ENCODE measurements at places on chromosomes 5 and 9. TPM values are rescaled to one million over a fixed set of nuclear protein-coding genes. Genes with fewer than 3 reads are reported as not detected.

HOMER1 gene
- 7.4 TPM for total RNA-seq

PCDHGA7 gene
- total RNA-seq: 2.5 TPM

MYOZ3 gene
- 1.7 TPM for total RNA-seq

SLC4A9 gene
- total RNA-seq: 0.23 TPM

SLC28A3 gene
- 1.6 TPM for total RNA-seq

NDUFS6 gene
- 23.5 TPM for total RNA-seq

INSL6 gene
- total RNA-seq: not detected

DNA sequence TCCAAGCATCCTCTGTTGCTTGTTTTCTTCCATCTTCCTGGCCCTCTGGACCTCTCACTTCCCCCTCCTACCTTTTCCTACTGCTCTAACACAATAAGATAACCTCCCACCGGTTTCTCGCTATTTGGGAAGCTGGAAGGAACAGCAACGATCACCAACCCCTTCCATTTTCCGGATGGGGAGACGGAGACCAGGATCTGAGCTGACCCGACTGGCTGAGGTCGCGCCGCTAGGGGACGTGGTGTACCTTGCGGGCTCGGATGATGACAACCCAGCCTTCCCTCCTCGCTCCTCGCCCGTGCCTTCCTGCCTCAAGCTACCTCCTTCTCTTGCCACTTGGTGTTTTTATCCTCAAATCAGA lies 1.9 kb downstream of the LPAR1 start:
- H3K4me1 ChIP-seq: no peaks in the 10 kb centered on the region
- peak overlapping the region; percentile 60 for H3K4me3 ChIP-seq
- DNase-seq: peak; percentile 80
- peak overlapping the region; percentile 76 for H3K27ac ChIP-seq

DNA sequence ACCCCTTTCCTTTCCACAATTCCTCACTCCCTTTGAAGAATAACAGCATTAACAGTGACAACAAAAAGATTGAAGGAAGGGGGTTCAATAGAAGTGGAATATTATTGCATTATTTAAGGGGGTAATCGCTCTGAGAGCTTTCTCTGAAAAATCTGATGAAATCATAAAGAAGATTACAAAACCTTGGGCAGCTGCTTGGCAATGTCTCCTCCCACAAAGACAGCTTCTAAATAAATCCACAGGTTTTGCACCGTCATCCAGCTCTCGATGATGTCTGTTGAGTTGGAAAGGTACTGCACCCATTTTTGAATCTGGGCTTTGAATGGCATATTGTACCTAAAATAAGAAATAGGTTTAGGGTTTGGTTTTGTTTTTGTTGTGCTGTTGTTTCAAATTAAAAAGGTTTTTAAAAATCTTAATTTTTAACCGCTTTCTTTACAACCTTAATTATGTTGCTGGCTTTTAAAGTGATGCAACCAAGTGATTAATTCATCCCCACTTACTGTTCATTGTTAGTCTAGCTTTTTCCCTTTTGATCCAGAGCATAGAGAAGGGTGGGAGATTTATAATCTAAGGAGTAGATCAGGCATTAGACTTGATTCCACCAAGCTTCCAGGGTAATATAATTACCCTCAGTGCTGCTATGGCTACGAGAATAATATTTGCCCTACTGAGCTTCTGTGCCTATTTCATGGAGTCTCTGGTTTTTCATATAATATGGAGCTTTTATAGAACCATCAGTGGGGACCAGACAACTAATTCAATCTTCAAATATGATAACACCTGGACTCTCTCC lies 85.0 kb downstream of the DNAH5 start:
- H3K27ac ChIP-seq: no peak overlapping the region
- H3K4me1 ChIP-seq: no peaks in the 10 kb centered on the region
- no peaks in the 10 kb centered on the region for H3K27me3 ChIP-seq

DNA sequence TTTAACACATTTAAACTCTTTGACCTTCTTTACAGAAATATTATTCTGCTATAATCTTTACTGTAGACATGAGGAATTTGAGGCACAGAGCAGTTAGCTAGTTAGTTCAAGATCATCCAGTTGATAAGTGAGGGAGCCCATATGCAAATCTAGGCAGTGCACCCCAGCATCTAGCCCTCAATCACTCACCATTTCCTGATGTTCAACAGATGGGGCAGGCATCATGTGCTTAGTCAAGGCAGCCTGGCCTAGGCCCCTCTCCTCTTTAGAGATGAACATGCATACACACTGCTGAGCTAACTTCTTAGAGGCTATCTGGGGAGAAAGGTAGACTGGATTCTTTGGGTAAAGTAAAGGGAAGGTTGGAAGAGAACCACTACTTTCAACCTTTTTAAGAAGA lies 206.8 kb upstream of the SLC24A2 start:
- no peaks in the 10 kb centered on the region for H3K36me3 ChIP-seq
- no peak overlapping the region for H3K4me3 ChIP-seq
- no peak for DNase-seq
- no peaks in the 10 kb centered on the region for H3K27me3 ChIP-seq
- H3K27ac ChIP-seq: no peak overlapping the region

GRCh38 chr5:151772029-151772845 lies 483 bp downstream of the G3BP1 start:
- peak overlapping the region; percentile 90 for H3K27ac ChIP-seq
- H3K36me3 ChIP-seq: no peaks in the 10 kb centered on the region
- DNase-seq: peak; percentile 71
- H3K4me3 ChIP-seq: peak overlapping the region; percentile 86

DNA sequence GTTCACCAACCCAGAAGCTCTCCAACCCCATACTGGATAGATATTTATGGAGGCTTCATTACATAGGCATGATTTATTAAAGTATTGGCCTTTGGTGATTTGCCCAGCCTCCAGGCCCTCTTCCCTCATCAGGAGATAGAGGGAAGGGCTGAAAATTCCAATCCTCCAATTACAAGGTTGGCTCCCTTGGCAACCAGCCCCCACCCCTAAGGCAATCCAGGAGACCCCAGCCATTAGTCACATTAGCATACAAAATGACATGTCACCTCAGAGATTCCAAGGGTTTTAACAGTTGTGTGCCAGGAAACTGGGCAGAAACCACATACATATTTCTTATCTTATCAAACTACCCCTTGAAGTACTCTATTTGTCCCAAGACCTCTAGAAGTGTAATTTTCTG lies 210.0 kb downstream of the HINT1 start:
- no peak overlapping the region for H3K4me3 ChIP-seq
- H3K27me3 ChIP-seq: no peaks in the 10 kb centered on the region
- DNase-seq: no peak
- H3K4me1 ChIP-seq: no peaks in the 10 kb centered on the region

- H3K4me1 ChIP-seq: peaks cover 5% of the 10 kb centered on the region
- H3K27me3 ChIP-seq: no peaks in the 10 kb centered on the region
- H3K4me3 ChIP-seq: no peak overlapping the region
- H3K27ac ChIP-seq: no peak overlapping the region
- peaks cover 49% of the 10 kb centered on the region for H3K36me3 ChIP-seq
These were observed 3.2 kb upstream of the FBXO4 start for GRCh38 chr5:41921874-41922273.

GRCh38 chr5:114249823-114250222 lies 112.0 kb upstream of the KCNN2 start:
- H3K27ac ChIP-seq: no peak overlapping the region
- no peaks in the 10 kb centered on the region for H3K4me1 ChIP-seq
- H3K27me3 ChIP-seq: no peaks in the 10 kb centered on the region
- no peak for DNase-seq
- H3K36me3 ChIP-seq: no peaks in the 10 kb centered on the region

- H3K4me3 ChIP-seq: no peak overlapping the region
- no peak overlapping the region for H3K27ac ChIP-seq
- H3K36me3 ChIP-seq: no peaks in the 10 kb centered on the region
- H3K27me3 ChIP-seq: no peaks in the 10 kb centered on the region
These were observed 274.3 kb upstream of the ANKRD55 start for GRCh38 chr5:56507351-56507930.

DNA sequence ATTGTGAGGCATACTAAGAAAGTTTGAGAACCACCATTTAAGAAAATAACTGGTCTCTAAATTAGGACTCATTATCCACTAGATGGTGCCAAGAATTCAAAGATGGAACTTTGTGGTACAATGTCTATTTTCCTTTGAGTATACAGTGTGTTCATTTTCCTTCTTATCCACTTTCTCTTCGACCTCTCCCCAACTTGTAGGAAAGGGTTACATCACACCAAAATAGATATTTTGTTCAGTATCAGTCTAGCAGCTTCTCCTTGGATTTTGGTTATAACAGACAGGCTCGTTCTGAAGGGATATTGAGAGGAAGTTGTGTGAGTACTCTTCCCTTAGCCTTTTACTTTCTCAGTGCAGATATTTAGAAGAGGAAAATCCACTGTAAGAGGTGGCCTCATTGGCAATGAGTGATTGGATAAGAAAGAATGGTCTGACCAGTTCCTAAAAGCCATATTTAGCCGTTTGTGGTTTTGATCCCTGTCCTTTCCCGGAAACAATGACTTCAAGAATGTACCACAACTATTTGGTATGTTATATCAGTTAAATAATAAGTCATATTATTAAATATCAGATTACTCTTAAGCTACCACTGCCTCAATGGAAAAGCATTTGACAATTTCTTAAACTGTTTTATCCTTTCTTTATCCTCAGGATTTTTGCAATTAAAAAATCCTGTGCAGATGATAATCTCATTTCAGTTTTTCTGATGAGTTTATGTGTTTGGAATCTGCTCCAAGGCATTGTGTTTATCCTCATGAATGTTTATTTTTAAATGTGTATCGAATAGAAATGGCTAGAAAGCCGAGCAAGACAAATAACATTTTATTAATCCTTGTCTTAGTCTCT lies 69.0 kb upstream of the GRAMD2B start:
- peak overlapping the region; percentile 63 for H3K27ac ChIP-seq
- H3K36me3 ChIP-seq: no peaks in the 10 kb centered on the region
- no peaks in the 10 kb centered on the region for H3K27me3 ChIP-seq
- H3K4me3 ChIP-seq: peak overlapping the region; percentile 25
- peaks cover 7% of the 10 kb centered on the region for H3K4me1 ChIP-seq

DNA sequence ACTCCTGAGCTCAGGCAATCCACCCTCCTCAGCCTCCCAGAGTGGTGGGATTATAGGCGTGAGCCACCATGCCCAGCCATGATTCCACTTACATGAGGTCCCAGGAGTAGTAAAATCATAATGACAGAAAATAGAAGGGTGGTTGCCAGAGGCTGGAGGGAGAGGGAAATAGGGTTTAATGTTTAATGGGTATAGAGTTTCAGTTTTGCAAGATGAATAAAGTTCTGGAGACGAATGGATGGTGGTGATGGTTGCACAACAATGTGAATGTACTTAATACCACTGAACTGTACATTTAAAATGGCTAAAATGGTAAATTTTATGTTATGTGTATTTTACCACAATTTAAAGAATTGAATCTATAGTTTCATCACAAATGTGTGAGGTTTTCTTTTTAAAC lies 146.5 kb upstream of the ABCA1 start:
- H3K4me3 ChIP-seq: no peak overlapping the region
- H3K27ac ChIP-seq: no peak overlapping the region
- no peaks in the 10 kb centered on the region for H3K4me1 ChIP-seq
- H3K27me3 ChIP-seq: no peaks in the 10 kb centered on the region

DNA sequence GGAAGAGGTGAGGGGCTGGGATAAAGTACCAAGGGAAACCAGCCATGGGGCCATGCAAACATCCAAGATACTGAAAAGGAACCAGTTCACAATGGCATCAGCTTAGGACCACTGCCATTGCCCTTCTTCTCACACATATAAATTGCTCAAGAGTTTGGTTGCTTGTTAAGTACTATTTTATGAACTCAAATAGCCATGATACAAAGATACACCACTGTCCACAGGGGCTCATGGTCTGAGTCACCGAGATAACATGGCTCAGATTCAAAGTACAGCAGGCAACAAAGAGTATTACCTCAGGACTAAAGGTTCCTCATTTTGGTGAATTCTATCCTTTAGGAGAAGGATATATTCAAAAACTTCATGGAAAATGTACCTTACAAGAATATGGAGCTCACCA lies 55.6 kb downstream of the FANCC start:
- H3K4me3 ChIP-seq: no peak overlapping the region
- H3K27ac ChIP-seq: no peak overlapping the region
- H3K27me3 ChIP-seq: no peaks in the 10 kb centered on the region
- no peaks in the 10 kb centered on the region for H3K4me1 ChIP-seq
- DNase-seq: no peak
- H3K36me3 ChIP-seq: no peaks in the 10 kb centered on the region

- no peak for DNase-seq
- peak overlapping the region; percentile 17 for H3K4me3 ChIP-seq
- no peaks in the 10 kb centered on the region for H3K36me3 ChIP-seq
- peaks cover 18% of the 10 kb centered on the region for H3K4me1 ChIP-seq
These were observed 14.4 kb upstream of the CCDC69 start for GRCh38 chr5:151238303-151238741.

- DNase-seq: no peak
- no peak overlapping the region for H3K4me3 ChIP-seq
- peaks cover 4% of the 10 kb centered on the region for H3K4me1 ChIP-seq
- no peaks in the 10 kb centered on the region for H3K27me3 ChIP-seq
- no peak overlapping the region for H3K27ac ChIP-seq
- no peaks in the 10 kb centered on the region for H3K36me3 ChIP-seq
These were observed 508.6 kb downstream of the RASEF start for GRCh38 chr9:82554381-82554780.

DNA sequence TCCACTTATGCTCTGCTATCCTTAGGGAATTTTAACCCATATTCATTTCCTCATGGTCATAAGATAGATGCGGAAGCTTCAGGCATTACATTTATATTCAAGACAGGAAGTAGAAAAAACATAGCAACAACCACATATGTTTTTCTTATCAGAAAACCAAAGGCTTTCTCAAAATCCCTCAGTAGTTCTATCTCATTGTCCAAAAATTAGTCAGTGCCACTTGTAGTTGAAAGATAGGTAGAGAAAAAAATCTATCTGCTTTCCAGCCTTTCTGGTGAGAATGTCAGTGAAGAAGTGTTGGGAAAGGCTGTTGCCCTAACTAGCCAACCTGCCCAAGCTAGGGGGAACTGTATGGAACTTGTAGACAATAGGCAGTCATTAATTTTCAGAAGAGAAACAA lies 23.5 kb upstream of the MOCS2 start:
- H3K27ac ChIP-seq: no peak overlapping the region
- H3K4me3 ChIP-seq: no peak overlapping the region

- no peaks in the 10 kb centered on the region for H3K36me3 ChIP-seq
- H3K4me1 ChIP-seq: no peaks in the 10 kb centered on the region
- no peak for DNase-seq
These were observed 213.5 kb downstream of the PJA2 start for GRCh38 chr5:109196087-109196822.

DNA sequence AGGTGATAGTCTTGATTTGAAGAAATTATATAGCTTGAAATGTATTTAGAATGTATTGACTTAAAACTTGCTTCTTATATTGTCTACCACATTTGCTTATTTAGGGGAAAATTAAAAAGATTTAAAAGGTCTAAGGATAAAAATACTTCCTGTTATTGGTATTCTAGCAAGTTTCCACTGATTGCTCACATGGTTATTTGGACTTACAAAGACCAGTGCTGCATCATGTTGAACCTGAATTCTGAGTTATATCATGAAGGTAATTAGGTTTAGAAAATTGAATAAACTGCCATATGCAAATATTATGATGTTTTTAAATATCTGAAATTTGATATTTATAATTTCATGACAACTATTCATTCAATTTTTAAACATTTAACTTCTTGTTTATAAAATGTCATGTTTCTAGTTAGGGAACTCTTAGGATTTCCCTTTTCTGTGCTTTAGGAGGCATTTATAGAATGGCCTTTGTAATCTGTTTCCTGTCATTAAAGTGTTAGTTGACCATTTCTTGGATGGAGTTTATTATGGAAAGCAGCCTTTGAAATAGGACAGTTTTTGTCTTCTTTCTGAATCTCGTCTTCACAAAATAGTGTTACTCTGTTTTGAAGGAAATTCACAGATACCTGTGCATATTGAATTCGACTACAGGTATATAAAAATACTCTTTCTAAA lies 85.8 kb downstream of the MTREX start:
- H3K4me1 ChIP-seq: no peaks in the 10 kb centered on the region
- H3K27ac ChIP-seq: no peak overlapping the region
- no peak for DNase-seq
- H3K27me3 ChIP-seq: no peaks in the 10 kb centered on the region
- H3K36me3 ChIP-seq: peaks cover 23% of the 10 kb centered on the region
